ENCODE measurements at places on chromosomes 2 and 18.

GRCh38 chr2:238242731-238243495 is 3.1 kb upstream of the HES6 start:
- no peak for DNase-seq

DNA sequence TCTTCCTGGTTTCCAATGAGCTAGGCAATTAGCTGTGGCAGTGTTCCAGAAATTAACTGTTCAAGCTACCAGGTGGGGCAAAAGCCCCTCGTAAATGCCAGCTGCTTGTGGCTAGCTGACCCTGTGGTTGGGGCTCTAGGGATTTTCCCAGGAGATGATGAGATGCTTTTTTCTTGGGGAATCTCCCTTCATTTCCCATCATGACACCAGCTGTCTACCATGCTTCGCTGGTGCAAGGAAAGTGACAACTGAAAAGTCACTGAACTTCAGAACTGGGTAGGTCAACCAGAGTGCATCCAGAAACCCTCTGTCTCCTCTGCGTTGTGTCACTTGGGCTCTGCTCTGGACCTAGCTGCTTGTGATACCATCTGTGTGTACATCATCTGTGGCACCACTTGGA is 386.5 kb upstream of the DCC start:
- no peak for DNase-seq

GRCh38 chr2:8641301-8641965 is 40.4 kb upstream of the ID2 start:
- no peak for DNase-seq

DNA sequence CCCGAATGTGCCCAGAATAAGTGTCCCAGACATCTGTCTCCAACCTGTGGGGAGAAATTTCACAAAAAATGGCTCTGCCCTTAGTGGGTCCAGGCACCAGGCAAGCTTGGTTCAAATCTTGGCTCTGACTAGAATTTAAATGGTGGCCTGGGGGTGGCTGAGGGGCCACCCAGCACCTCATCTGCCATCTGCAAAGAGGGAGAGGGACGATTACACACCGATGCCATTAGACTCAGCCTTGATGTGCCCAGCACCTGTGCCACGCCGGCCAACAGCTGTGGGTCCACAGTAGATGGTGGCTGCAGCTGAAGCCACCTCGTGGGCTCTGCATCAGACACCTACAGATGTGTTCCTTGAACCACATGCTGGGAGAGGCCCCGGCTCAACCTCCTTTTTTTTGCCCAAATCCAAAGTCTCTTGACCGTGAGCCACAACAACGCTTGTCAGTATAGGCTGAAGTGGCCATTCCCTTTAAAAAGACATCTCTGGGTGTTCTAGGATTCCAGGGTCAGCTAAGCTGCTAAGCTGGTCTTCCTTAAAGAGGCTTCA is 222.0 kb upstream of the RAB6C start:
- no peak for DNase-seq

- DNase-seq = no peak
Observed at GRCh38 chr18:37138456-37138855, 309.5 kb downstream of the KIAA1328 start.
